Activated T-helper 2 cell treated with anti-CD3 and anti-CD28 coated beads, Interferon-gamma antibody, Interleukin-2, Interleukin-4, amounts not matched to agents 10 μg/mL and 5 μg/mL and 100 μg/mL, durations not matched to agents 14 hours and 24 hours and 36 hours (primary cell): ENCODE measurements at places on chromosomes 5 and 9. TPM values are rescaled to one million over a fixed set of nuclear protein-coding genes. Genes with fewer than 3 reads are reported as not detected.

GRCh38 chr5:138385660-138386059 is 33.2 kb downstream of the KDM3B start:
- no peak for DNase-seq

GRCh38 chr5:78458843-78459242 is 98.4 kb downstream of the SCAMP1 start:
- DNase-seq: no peak

- no peak for DNase-seq
Observed at GRCh38 chr5:65539827-65540226, 23.1 kb downstream of the CENPK start.

DNA sequence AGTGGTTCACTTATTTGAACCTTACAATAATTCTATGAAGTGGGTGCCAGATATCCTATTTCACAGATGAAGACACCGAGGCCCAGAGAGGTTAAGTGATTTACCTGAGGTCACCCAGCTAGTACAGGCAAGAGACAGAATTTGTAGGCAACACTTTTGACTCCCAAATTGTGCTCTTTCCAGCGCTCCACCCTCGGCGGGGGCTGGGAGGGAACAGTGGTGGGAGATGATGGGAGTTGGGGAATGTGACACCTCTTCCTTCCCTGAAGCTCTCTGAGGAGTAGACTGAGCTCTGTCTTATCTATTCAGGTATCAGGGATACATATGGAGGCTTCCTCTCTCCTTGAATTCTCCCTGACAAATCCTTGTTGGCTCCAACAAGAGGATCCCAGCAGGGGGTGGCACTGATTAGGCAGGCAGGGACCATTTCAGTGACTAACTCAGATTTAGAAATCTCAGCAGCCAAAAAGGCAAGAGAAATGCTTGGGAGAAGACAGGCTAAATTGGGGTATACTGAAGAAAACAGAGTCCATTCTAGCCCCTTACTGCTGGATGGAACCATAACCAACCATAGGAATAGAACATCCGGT is 95.8 kb upstream of the PANK3 start:
- DNase-seq: no peak

GRCh38 chr5:35129276-35129675 is 81.5 kb upstream of the AGXT2 start:
- DNase-seq: no peak

DNA sequence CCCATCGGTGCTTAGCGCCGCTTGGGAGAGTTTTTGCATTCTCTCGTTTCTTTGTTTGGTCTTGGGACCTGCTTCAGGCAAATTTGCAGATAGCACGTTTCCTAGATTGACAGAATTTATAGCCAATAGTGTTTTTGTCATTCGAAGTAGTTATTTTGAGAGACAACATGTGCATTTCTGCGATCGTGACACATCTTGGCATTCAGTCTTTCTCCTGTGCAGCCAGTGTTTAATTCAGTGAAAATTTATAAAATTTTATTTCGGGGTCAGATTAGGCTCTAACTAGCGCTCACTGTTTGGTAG is 830 bp downstream of the PRRC1 start:
- no peak for DNase-seq

DNA sequence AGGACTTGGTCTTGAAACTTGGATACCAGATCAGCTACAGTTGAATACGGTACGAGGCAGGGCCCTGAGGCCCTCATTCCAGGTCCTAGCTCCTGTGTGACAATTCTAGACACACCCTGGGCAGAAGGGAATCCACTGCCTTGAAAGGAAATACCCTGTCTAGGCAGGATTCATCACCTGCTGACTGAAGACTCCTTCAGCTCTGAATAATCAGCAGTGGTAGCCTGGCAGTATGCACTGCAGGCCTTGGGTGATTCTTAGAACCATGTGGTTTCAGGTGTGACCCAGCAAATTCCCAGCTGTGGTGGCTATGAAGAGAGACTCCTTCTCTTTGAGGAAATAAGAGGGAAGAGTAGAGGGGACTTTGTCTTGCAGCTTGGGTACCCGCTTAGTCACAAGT is 17.2 kb upstream of the EFNA5 start:
- DNase-seq: no peak

- DNase-seq: no peak
Observed at GRCh38 chr5:87313216-87313615, 45.5 kb downstream of the RASA1 start.

DNA sequence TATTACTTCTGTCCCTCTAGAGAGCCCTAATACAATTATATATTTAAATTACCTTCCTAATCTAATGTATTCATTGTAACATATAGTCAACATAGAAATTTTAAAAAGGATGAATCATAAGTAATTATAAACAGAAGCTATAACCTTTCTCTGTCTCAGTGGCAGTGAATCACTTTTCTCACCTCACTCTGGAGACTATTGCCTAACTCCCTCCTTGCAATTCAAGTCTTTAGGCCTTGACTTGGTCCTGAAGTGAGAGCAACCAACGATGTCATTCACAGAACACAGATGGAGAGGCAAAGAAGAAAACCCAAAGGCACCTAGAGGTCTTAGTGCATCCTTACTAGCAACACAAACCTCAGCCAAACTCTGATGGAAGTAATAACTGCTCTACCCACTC is 133.3 kb upstream of the DPYSL3 start:
- no peak for DNase-seq

DNA sequence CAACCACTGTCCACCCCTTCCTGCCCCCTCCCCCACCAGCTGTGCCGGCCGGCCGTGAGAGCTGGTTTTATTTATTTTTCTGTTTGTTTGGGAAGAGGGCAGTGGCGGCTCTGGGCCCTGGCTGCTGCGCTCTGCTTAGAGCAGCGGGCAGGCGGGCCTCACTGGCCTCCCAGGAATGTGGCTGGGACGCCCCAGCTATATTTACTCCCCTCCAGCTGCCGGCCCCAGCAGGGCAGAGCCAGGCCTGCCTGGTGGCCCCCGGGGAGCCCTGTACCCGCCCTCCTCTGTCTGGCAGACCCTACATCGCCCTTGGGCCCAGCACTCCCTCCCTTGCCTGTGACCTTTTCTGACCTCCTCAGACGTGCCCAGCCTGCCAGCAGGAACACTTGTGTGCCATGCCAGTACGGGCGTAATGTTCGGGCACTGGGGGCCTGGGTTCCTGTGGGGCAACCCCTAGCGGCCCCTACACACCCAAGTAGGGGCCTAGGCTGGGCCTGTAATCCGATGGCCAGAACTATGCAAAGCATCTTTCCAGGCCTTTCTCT is 7.7 kb downstream of the CXXC5 start:
- DNase-seq: no peak

DNA sequence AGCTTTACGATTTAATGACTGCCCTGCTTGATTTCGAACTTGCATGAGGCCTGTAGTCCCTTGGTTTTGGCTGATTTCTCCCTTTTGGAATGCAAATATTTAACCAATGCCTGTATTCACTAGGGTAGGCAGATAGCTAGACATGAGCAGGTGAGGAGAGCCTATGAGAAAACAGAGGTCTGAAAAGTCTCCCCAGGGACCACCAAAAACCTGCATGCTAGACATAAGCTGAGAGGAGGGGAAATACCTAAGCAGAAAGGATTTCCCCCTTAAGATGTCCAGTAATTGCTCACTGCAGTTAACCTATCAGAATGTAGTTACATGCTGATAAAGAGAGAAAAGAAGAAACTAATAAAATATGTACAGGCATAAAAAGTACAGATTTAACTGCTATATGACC is 667.4 kb upstream of the SEMA6A start:
- DNase-seq: no peak

DNA sequence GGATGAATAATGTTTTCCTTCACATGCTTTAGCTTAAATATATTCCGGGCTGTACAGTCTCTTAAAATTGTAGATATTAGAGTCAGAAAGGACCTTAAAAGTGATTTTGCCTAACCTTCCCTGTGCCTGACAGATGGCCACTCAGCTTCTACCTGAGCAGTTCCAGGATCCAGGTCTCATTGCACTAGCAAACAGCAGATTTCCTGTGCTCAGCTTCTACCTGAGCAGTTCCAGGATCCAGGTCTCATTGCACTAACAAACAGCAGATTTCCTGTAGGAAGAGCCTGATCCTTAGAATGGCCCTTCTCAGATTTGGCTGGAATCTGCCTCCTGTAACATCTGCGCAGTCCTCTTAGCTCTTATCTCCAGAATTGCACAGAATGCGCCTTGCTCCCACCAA is 219.8 kb downstream of the AOPEP start:
- DNase-seq: no peak

- DNase-seq: no peak
Observed at GRCh38 chr9:87395804-87396479, 101.7 kb upstream of the DAPK1 start.

DNA sequence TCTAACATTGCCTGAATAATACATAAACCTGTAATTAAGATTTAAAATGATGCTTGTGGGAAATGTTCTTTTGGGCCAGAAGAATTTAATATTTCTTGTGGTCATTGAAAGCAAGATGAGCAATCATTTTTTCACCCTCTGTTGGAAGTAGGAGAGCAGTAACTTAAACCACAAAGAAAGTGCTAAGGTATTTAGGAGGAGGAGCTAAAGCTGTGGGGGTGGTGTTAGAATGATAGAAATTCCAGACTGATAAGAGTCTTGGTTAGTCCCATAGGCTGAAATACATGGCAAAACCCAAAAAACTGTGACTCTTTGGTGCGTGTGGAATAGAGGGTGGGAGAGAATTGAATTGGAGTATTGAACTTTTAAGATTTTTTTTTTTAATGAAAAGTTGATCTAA is 247.0 kb downstream of the YTHDC2 start:
- DNase-seq: no peak

GRCh38 chr9:115604831-115605483 is 487.0 kb upstream of the TNC start:
- no peak for DNase-seq

GRCh38 chr5:1729641-1730486 is 69.8 kb downstream of the MRPL36 start:
- peak; percentile 4 for DNase-seq

GRCh38 chr5:108148715-108149139 is 233.2 kb downstream of the FBXL17 start:
- DNase-seq: no peak

GRCh38 chr5:3659907-3660306 is 64.3 kb downstream of the IRX1 start:
- no peak for DNase-seq

GRCh38 chr5:43137326-43137725 is 16.6 kb downstream of the ZNF131 start:
- DNase-seq: no peak

DNA sequence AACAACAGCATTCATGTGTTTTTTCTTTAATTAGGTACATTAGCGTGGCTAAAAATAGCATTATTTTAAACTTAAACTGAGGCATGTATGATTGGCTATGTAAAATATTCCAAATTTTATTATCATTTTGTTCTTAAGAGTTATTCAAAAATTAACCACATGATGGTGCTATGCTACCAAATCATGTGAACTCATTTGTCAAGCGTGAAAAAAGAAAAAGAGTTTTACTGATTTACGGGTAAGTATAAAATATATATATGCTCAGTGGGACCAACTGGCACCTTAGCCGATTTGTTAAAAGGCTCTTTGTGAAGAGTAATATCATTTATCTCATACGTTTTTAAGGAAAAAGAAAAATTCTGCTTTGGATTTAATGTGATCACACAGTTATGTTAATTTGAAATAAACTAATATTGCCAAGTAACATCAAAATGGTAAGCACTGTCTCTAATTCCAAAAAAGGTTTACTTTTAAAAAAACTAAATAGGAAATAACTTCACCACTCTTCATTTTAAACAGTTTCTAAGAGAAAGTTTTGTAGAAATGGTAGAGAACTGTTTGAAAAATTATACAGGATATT is 1042.3 kb downstream of the CDH12 start:
- DNase-seq: no peak

DNA sequence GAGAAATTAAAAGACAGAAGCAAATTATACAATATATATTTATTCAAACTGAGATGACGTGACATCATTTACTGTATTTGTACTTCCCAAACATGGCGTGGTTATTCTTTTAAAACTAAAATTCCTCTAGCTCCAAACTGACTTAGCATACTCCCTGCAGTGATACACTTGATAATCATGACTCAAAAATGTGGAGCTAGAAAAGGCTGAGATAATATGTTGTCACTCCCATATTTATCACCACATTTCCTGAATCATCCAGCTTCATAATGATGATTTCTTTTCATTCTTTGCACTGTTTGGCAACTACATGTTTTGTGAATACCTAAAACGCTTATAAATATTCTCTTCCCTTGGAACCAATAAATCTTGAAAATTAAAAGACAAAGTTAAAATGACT is 341.0 kb downstream of the EBF1 start:
- DNase-seq: no peak

- no peak for DNase-seq
Observed at GRCh38 chr9:108468364-108468763, 387.4 kb downstream of the ACTL7B start.

DNA sequence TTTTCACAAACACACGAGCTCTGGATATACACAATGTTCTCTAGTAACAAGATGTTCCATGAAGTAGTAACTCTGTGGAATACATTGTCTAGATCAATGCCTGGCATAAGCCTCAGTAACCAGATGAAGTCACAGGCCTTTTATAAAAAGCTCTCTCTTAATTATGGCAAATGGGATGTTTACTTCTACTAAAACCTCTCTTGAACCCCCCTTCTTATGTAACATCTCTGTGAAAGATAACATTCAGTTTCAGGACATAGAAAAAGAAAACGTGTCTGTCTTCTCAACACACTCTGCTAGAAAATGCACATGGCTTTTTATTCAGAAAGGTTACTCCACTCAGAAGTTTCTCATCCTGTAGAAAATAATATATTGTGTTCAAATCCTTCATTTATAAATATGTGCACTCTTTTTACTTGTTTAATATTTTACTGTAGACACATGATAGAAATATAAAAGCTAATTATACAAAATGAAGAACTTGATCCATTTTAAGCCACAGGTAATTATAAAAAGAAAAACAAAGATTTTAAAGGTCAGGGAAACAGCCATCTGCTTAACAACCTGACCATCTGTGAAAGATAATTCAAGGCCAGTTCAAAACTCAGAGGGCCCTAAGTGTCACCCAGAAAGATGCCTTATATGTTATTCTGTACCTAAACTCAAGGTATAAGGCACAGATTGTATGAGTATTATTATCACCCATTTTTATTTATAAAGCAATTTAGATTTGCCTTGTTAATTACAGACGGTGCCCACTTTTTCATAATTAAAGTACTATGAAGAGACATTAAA is 812.0 kb downstream of the CDH18 start:
- DNase-seq: no peak

Gene CARD19
- 52.6 and 57.2 TPM in 2 replicates for total RNA-seq

Gene TSLP
- total RNA-seq: 0.46 and 0.87 TPM in 2 replicates

Gene CFAP157
- 0.18 TPM in 1 of 2 replicates, not detected in the other for total RNA-seq

Gene TRMO
- 13.4 and 15.3 TPM in 2 replicates for total RNA-seq

Gene C9orf152
- total RNA-seq: not detected in 2 replicates
